Motor neuron (in vitro differentiated cells): ENCODE measurements at places on chromosomes 2 and 18.

DNA sequence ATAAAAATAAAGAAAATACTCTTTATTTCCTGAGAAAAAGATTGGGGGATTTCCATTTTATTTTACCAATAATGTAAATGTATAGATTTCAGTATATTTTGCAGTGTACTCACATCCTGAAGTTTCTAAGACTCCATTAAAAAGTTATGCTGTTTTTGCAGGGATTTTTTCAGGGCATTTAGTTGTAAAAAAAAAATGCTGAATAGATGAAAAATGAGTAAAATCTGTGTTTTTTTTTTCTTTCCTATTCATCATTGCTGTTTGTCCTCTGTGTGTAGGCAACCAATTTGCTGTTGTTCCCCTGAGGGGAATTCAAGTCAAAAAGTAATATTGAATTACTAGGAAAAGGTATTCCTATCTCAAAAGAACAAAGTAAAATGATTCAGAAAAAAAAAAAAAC lies 66.3 kb downstream of the MEIS1 start:
- ATAC-seq = no peak

- ATAC-seq = no peak
These were observed 624.5 kb downstream of the NR4A2 start for GRCh38 chr2:155708071-155708470.

GRCh38 chr2:20077411-20077940 lies 26.0 kb upstream of the LAPTM4A start:
- no peak for ATAC-seq

- ATAC-seq = no peak
These were observed 82.3 kb upstream of the NDUFV2 start for GRCh38 chr18:9020221-9020620.

DNA sequence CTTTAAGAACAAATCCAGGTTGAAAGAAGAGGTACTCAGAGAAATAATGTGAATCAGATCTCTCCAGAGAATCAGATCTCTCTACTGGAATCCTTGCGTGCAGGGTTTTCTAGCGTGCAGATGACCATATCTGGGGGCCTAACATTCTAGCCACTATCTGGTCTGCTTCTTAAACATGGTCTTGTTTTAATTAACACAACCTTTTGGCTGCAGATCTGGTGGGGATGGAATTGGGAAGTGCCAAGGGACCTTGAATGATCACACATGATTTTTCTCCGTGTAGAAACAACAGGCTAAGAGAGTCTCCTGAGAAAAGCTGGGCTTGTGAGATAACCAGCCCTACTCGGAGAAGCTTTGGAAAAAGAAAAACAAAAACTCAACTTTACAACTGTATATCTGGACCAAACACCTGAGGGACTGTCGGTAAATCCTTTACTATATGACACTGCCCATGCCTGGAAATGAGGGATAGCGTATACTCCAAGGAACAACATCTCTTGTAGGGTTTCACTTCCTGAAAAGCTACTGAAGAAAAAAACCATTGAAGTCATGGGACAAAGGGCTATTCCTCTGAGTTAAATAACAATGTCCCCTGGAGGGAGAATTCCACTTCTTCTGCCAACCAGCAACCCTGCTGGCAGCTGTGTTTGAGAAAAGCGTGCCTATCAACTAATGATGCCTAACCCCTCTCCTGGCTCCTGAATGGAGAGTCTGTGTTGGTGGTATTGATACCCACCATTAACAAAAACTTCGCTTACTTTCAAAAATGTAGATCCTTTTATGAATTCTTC lies 171.0 kb upstream of the REV1 start:
- no peak for ATAC-seq

DNA sequence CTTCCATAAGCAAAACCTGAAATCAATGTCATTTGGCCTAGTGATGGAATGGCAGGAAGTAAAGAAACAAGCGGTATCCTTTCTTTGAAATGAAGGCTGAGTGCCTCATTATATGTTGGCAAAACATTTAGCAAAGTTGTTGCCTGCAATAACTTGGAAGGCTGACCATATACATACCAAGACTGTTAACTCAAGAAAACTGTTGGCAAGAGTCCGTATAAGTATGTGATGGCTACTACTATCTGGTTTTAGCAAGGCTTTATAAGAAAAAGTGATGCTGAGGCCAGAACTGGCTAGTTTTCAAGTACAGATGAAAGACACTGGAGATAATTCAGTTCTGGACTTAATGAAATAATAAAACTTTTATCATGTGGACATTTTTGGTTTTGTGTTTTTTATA lies 356.2 kb downstream of the ZNF521 start:
- ATAC-seq = no peak

GRCh38 chr2:190679813-190680591 lies 31.1 kb downstream of the NAB1 start:
- peak; percentile 96 for ATAC-seq

DNA sequence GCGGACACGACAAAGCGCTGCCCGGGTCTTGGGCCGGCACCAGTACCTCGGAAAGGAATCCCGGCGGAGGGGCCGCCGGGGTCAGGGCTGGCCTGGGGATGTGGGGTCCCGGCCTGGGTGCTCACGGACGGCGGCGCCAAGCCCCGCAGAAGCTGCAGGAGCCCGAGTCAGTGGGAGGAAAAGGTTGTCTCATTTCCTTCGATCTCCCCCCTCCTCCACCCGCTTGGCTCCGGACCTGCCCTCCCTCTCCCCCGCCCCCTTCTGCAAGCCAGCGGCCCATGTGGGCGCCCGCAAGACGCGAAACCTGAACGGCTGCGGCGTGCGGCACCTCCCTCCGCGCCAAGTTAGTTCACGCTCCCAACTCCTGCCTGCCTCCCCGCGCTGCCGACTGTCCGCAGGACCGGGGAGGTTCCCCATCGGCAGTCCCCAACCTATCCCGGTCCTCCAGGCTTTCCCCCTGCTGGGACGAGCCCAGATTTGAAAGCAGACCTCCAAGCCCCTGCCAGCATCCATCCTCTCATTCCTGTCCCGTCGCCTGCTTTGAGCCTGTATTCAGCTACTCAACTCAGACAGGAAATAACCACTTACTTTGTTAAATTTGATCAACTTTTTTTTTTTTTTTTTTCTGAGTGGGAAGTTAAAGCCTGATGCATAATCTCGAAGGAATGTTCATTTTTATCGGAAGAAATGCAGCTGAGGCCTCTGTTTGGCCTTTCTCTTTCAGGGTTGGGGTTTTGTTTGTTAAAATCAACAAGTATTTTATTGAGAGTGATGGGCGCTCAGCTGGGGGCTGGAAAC lies at the start of gene EVA1A:
Gene EVA1A (minus strand): TSS at position 172 of the 798 bp plus-strand sequence. CDS start 42,799 bp downstream, outside the sequence.
- peak; percentile 60 for ATAC-seq

GRCh38 chr2:27152102-27152795 lies 3.4 kb downstream of the TCF23 start:
- no peak for ATAC-seq

GRCh38 chr18:67771271-67771670 lies 254.8 kb upstream of the DSEL start:
- ATAC-seq = no peak

DNA sequence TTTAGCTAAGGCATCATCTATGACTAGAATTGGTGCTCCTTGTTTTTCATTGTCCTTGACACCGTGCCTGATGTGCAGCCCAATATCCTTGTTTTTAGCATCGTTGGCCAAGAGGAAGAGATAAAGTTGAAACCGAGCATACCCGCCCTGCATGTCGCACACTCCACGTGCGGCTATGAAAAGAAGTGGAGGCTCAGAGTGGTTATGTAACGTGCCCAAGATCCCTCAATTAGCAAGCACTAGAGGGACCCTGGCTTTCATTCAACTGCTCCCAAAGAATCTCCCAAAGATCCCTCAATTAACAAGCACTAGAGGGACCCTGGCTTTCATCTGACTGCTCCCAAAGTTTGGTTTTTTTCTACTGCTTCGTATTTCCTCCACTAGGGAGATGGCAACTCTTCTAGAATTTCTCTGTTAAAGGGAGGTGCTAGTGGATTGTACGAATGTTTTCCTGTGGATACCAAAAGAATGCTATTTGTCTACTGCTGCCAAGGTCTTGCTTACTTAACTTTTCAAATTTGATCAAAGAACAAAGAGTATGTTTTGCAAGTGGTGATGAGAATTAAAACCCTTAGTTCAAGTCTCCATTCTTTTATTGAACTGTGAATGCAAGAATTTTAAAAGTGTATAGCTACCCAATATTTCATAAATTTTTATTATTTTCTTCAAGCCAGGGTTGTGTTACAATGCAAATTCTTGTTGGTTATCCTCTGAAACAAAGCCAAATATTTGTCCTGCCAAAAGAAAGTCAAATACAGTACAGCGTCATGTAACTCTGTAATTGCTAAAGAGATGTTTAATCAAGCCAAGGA lies 92.1 kb downstream of the AOX1 start:
- peak; percentile 80 for ATAC-seq

- no peak for ATAC-seq
These were observed 41.0 kb upstream of the ACTR3 start for GRCh38 chr2:113848758-113849415.

DNA sequence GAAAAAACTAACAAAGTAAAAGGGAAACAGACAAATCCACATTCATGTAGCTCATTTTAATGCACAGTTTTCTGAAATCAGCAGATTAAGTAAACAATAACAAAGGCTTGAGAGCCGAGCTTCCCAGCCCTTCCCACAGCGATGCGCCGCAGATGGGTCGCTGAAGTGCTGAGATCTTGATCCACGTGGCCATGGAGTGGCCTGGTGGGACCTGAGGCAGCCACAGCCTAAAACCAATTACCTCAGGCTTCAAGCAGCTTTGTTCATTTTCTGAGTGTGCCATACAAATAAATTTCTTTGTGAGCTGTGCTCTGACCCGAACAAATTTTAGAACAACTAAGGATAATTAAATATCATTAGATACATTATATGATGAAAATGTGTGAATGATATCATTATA lies 25.6 kb upstream of the CYRIA start:
- ATAC-seq = no peak

GRCh38 chr2:108869542-108869941 lies 83.0 kb downstream of the CCDC138 start:
- ATAC-seq = no peak

DNA sequence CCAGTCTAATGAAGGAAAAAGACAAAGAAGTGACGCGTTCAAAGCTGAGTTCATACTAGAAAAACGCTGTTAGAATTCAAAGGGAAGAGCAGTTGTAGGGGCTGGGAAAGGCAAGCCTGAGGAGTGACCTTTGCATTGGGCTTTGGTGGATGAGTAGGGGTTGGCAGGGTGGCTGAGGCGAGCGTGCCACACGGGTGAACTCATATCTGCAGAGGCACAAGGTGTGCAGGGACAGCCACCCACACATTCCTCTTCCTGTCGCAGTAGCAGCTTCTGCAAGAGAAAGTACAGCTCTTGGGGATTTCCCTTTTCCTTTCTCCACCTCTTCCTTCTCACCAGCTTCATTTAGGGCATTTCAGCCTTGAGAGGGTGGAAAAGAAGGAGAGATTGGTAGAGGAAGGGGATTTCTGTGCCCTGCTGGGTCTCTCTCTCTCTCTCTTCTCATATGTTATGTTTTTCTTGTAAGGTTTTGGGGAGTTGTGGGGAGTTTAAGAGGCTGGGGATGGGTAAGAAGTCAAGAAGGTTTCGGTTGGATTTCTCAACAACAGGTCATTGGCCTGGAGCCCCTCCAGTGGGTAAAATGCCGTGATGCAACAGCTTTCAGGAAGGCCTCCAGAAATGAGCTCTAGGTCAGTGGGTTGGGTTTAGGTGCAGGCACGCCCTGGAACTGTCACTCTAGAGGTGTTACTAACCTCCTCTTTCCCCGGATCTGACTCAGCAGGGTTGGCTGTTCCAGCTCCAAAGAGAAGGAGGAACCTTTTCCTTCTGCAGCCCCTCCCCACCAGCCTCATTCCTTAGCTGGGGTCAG lies 40.1 kb downstream of the ODC1 start:
- no peak for ATAC-seq

GRCh38 chr2:175111200-175111657 lies 56.8 kb downstream of the ATF2 start:
- ATAC-seq = no peak

DNA sequence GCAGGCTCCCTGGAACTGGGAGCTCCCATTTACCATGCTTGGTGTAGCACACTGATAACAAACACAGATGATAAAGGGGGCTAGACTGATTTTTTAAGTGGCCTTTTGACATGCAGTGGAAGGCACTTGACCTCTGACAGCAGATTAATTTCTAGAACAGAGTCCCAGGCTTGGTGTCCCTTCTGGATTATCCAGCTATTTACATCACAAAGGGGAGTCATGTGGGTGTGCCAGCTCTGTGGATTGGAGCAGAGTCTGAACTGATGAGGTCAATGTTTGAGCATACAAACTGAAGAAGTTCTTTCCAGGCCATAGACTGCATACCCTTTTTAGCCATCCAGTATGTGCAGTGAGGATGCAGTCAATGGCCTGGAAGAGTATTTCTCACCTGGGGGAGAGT lies 31.5 kb upstream of the SIX2 start:
- no peak for ATAC-seq
